Left ventricle myocardium inferior (tissue), 1 donor: ENCODE measurements at places on chromosomes 1 and 21.

- peak; percentile 20 for DNase-seq
Measured at GRCh38 chr1:231039161-231040018, 664 bp downstream of the FAM89A start.

- no peak for DNase-seq
Measured at GRCh38 chr1:236561976-236562375, 38.2 kb downstream of the LGALS8 start.

DNA sequence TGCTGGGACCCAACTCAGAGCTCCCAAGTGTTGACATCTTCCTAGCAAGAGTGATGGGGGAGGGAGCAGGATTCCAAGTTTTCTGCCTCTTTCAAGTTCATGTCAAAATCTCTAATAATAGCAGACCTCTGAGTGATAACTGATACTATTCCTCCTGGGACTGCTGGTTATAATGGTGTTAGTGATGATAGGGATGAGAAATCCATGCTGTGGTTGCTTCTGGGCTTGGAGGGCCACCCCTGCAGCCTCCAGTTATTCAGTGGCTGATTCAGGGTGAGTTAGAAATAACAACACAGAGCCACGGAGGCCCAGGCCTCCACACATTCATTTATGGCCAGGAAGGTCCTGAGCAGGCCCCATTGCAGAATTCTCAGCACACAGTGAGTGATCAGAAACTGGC is 40.6 kb upstream of the ARTN start:
- DNase-seq, result no peak

DNA sequence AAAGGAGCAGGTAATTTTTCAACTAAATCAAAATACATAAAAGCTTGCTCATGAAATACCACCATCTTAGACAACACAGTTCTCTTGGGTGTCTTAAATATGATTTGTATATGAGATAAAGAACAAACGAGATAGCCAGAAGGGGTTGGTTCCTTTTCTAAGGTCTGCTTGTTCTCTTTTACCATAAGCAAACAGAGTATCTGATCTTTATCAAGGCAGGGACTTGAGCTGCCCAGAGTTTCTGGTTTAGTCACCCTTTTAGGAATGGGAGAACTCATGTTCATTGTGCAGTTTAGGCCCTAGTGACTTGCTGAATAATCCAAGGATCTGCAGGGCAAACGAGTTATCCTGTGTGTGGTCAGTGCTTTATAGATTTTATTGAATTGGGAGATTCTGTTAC is 3.0 kb upstream of the SUCO start:
- no peak for DNase-seq
